ENCODE measurements at places on chromosomes 4 and X.

DNA sequence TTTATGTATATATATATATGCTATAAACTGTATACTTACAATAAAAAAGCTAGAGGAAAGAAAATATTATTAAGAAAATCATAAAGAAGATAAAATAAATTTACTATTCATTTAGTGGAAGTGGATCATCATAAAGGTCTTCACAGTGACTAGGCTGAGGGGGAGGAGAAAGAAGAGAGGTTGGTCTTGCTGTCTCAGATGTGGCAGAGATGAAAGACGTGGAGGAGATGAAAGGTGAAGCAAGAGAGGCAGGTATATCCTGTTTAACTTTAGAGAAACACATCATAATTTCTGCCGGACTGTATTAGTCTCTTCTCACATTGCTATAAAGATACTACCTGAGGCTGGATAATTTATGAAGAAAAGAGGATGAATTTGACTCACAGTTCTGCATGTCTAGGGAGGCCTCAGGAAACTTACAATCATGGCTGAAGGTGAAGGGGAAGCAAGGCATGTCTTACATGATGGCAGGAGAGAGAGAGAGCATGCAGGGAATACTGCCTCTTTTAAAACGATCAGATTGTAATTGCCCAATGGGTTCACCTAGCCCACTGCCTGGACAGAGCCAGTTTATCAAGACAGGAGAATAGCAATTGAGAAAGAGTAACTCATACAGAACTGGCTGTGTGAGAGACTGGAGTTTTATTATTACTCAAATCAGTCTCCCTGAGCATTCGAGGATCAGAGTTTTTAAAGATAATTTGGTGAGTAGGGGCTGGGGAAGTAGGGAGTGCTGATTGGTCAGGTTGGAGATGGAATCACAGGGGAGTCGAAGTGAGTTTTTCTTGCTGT lies 22.1 kb upstream of the RRAGB start:
- no peak for DNase-seq

GRCh38 chr4:143438710-143439109 lies 74.8 kb upstream of the SMARCA5 start:
- peak; percentile 11 for DNase-seq

DNA sequence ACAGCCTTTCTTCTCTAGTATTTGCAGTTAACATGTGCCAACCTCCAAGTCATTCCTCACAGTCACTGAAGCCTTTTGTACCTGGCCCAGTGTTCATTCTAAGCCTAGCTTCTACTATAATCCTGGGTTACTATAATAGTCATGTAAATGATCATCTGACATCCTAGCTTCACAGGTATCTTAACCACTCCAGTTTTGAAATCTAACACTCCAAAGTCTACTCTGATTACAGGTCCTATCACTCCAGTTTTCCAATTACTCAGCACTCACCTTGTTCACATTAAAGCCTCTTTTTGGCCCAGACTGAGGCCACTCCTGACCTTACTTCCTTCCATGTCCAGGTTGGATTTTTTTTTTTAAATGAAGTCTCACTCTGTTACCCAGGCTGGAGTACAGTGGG lies 87.6 kb upstream of the ZCCHC13 start:
- no peak for DNase-seq

GRCh38 chr4:186730621-186731020 lies 7.0 kb upstream of the FAT1 start:
- no peak for DNase-seq

DNA sequence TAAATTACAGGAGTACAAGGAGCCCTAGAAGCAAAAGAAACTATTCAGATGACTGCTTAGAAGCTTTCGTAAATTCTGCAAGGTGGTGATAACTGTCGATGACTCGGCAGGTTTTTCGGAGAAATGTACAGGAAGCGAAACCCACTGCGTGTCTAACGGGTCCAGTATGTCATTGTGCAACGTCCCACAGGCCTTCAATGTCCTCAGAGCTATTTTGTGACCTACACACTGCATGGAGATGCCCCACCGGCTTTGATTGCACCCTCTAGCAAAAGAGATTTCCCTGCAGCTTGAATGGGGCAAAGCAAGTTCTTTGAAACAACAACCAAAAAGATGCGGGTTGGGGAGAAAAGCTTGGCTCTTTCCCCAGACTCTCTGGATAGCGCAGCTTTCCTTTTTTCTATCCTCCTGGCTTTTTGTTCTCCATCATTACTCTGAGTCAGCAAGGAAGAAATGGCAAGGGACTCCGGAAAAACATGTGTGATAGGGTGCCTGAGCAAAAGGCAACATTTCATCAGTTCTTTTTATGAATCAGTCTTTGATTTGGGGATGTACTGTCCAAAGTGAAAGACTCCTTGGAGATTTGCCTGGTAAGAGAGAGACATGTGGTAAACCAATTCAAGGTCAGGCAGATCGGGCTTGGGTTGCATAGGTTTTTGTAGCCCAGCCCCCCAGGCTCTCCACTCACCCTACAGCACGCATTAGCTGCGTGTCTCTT lies 112.0 kb upstream of the TBL1X start:
- DNase-seq, result peak; percentile 60

- DNase-seq, result no peak
Observed at GRCh38 chr4:113179996-113180395, 130.5 kb downstream of the ANK2 start.
